ENCODE measurements at places on chromosomes 2 and 18. TPM values are rescaled to one million over a fixed set of nuclear protein-coding genes. Genes with fewer than 3 reads are reported as not detected.
A peak's percentile ranks its signal among the peaks of the same experiment; 100 is the strongest.

DNA sequence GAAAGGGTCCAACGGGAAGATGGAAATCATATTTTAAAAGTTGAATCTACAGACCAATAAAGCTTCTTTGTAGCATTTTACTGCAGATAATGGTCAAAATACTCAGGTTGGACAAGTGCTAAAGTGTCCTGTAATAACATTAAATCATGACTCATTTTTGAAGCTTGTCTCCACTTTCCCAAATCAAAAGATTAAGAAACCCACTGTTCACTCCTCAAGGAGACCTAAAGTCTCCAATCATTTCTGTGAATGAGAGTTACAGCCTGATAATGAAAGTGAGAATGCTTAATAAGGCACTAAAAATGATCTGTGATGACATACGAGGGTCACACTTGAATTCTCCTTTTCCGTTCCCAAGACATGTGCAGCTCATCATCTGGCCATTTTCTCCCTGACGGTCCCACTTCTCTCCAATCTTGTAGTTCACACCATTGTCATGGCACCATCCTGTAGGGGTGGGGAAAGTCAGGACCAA, 53.4 kb downstream of the ATIC start:
- DNase-seq = no peak

DNA sequence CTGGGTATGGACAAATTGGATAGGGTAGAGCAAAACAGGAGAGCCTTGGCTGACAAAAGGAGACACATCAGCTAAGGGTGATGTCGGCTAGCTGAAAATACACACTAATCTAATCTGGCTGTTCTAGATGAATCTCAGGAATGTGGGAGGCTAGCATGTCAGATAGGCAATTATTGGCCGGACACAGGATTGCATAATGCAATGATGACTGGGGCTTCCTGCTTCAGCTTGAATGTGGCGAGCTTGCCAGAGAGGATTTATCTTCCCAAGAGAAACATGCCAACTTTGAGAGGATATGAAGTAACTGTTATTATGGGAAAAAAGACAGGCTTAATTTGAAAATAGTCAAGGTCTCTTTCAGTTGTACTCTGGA, 102.4 kb downstream of the TRIB2 start:
- peak; percentile 50 for DNase-seq

GRCh38 chr18:11607906-11608305, 1.5 kb upstream of the SLC35G4 start:
- DNase-seq = no peak

The PAIP2B gene
- total RNA-seq = 2.2 TPM

DNA sequence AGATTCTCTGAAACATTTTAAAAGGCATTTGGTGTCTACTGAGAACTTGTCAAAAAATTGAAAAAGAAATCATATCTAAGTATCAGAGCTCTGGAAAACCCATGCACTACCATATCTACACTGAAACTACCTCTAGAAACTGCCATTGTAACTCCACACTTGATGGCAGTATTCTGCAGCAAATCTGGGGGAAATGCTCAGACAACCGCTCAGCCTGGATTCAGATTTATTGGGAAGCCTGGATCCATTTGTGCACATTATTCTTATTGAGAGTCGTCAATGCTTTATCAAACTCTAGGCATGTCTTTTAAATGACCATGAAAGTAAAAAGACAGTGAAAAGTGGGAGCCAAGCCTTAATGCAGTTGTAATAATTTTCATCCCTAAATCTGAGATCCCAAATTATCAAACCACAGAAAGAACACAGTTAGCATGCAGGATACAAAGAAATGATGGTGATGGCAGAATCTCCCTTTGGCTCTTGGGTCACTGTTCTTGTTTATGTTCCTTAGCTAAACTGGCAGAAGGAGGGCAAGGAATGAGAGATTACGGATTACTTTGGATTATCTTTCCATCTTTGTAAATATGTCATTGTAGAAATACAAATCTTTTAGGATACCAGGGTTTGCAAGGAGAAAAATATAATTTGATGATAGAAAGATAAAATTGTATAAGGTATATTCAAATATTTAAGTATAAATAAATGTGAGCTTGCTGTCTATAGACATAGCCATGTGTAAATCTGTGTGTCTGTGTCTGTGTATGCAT, 512.1 kb upstream of the SYT4 start:
- no peak for DNase-seq

- DNase-seq = no peak
Measured at GRCh38 chr2:65213035-65213434, 14.6 kb upstream of the ACTR2 start.

The EVX2 gene
- not detected for total RNA-seq

The ASXL3 gene
- total RNA-seq = 0.75 TPM

DNA sequence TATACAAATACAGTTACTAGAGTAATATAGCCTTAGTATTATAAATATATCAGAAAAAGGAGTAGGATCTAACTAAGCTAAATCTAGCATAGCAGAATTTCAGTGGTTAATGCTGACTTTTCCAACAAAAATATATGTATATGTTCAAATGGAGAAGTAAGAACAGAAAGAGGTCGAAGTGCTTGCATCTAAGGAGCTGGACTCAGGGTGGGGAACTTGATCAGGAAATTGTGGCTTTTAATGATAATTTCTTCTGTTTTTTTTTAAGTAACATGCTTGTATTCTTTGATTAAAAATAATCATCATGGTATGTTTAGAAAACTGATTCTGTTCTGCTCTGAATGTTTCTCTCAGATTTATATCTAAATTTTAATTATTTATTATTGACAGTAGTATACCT, 327.1 kb downstream of the GALNT13 start:
- no peak for DNase-seq

- no peak for DNase-seq
Measured at GRCh38 chr2:180846756-180847472, 133.5 kb upstream of the UBE2E3 start.

The KLHL41 gene
- total RNA-seq = not detected

The FEV gene
- total RNA-seq = not detected

GRCh38 chr18:72410399-72410798, 133.7 kb downstream of the CBLN2 start:
- no peak for DNase-seq

The NRP2 gene
- 92.0 TPM for total RNA-seq

DNA sequence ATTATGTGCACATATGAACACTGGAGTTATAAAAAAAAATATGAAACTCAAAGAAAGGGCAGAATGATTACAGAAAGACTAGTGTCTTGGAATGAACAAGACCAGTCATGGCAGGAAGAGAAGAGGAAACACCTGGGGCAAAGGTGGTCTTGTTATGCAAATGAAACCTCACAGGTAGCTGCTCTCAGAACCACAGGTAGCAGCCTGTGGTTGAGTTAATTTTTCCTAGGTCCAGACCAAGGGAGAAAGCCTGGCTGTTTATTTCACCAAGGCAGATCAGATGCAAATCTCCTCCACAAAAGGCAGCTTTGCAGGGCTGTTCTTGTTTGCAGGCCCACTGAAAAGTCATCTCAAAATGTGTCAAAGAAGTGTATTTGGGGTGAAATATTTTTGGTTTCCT, 785.8 kb downstream of the RNF144A start:
- no peak for DNase-seq

DNA sequence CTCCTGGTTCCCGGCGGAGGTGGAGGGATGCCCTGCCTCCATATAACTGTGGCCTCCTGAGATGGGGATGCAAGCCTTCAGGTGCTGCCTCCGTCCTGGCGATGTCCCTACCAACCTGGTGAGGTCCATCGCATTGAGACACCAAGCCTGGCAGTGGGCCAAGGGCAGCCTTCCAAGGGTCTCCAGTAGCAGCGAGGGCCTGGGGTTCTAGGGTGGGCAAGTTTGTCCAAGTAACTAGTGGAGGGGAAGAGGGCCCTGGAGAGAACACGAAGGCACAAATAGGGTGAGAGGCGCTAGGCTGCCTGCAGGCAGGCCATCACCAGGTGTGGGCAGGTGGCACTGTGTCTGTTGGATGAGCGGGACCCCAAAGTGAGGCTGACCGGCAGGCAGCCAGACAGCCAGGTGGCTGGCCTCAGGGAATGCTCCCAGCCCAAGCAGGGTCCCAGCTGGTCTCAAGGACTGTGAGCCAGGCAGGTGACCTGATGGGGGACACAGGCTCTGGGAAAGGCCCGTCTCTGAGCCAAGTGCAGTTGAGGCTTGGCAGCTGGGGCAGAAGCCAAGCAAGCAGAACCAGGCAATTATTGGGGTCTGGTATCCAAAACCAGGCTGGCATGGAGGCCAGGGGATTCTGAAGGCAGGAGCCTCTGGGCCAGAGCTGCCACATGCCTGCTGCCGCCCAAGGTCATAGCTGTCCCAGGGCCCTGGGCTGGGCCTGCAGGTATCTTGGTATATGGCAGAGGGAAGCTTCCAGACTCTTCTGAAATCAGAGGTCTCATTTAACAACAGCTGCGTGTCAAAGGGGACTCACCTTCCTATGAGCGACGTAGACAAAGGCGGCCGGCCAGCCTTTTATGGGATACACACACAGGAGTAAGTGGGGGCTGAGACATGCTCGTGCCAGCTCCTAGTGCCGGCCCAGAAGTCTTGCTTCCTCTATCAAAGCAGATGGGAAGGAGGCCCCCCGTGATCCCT, 23.4 kb downstream of the RAMP1 start:
- no peak for DNase-seq

GRCh38 chr18:62242955-62243354, 55.9 kb downstream of the RELCH start:
- DNase-seq = no peak

The NT5C1B gene
- not detected for total RNA-seq

GRCh38 chr2:166106431-166107015, 21.3 kb downstream of the SCN1A start:
- no peak for DNase-seq

- DNase-seq = no peak
Measured at GRCh38 chr2:238043851-238044250, 16.9 kb upstream of the SCLY start.

DNA sequence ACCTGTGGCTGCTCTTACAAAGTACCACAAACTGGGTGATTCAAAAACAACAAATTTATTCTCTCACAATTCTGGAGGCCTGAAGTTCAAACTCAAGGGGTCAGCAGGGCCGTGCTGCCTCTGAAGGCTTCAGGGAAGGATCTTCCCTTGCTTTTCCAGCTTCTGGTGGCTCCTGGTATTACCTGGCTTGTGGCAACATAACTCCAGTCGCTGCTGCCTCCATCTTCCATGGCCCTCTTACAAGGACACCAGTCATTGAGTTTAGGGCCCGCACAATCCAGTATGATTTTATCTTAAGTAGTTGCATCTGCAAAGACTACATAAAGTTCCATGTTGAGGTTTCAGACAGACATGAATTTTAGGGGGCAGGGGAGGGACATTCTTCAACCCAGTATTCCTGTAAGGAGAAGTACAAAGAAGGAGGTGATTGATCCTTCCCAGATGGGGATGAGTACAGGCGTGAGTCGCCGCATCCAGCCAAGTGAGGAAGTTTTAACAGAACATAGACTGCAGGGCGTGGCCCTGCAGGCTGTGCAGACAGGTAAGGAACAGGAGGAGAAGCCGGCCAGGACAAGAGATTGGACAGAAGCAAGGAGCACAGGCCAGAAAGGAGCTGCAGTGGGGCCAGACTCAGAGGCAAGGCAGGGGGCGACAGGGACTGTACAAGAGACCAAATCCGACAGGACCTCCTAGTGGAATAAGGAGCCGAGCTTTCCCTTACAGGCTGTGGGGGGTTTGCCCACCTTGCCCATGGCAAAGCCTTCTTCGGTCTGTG, 44.4 kb upstream of the BZW1 start:
- DNase-seq = no peak

The CCDC141 gene
- 3.5 TPM for total RNA-seq

GRCh38 chr2:132738223-132738622, 68.2 kb upstream of the LYPD1 start:
- DNase-seq = no peak

DNA sequence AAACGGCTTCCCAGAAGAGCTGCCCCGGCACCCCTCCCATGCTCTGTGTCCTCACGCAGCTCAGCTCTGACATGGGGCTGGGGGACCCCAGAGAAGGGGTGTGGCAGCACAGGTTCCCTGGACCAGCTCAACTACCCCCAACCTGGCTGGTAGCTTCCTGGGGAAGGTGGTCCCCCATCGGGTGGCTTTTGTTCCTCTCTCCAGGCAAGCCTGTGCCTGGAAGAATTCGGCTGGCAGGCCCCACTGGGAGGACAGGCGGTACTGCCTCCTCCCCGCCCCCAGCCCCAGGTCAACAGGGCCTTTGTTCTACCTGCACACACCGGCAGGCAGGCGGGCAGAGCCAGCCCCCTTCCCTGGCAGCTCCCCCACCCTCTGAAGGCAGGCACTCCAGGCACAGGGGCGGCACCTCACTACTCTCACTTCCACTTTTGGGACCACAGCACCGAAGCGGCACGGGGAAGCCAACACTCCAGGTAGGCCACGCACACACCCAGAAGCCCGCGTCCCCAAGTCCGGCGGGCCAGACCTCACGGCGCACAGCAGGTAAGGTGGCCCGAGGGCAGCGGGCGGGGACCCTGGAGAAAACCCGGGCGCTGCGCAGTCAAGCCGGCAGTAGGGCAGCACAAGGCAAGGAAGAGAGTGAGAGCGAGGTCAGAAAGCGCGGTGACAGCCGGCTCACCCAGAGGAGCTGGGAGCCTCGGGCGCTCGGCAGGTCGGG, 1.3 kb downstream of the HS6ST1 start:
- peak; percentile 52 for DNase-seq

The IL1A gene
- not detected for total RNA-seq

DNA sequence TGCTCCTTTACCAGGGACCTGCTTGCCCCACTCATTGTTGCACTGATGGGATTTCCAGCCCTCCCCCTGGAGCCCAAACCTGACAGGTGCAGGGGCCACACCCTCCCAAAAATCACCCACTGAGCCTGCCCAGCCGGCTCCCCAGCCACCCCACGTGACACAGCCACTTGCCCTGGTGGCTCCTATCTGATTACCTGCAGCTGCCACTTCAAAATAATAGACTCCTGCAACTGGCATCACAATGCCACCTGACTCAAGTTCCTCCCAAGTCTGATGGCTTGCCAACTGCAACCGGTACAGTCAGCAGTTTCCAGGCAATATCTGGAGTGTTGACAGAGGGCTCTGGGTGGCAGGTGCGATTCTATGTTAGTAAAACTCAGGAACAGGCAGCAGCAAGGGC, 66.2 kb downstream of the CRACDL start:
- peak; percentile 78 for DNase-seq

All from transverse colon (tissue), 4 donors.